ENCODE measurements at places on chromosomes 3 and 15.

DNA sequence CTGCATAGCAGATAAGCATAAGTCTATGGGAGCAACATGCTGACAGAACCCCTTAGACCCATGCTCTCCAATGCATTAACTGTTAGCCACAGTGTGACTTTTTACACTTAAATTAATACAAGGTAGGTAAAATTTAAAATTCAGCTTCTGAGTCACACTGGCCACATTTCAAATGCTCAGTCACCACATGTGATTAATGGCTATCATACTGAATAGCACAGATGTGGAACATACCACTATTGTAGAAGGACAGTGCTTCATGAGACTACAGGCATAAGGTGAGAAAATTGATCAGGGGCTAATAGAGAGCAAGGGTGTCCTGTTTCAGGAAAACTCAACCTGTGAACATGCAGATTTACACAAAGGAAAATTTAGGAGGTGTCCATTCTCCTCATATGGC lies 357.0 kb upstream of the SEMA6D start:
- DNase-seq: no peak

DNA sequence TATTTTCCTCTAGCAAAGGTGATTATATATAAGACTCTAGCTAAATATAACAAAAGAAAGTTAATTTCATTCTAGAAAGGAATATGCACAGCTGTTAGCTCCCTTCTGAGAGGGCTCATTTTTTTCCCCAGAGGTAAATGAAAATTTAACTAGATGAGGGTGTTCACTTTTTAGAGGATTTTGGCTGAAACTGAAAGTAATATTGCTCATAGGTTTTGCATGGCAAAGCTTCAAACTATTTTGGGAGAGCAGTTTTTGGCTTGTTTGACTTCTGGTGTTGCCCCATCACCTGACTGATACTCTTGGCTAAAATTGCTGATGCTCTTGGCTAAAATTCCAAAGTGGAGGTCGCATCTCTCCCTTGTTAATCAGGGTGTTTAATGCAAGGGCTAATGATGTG lies 311.9 kb downstream of the EDEM1 start:
- DNase-seq: no peak

- DNase-seq: no peak
Measured at GRCh38 chr3:152656972-152657355, 178.0 kb upstream of the P2RY1 start.

DNA sequence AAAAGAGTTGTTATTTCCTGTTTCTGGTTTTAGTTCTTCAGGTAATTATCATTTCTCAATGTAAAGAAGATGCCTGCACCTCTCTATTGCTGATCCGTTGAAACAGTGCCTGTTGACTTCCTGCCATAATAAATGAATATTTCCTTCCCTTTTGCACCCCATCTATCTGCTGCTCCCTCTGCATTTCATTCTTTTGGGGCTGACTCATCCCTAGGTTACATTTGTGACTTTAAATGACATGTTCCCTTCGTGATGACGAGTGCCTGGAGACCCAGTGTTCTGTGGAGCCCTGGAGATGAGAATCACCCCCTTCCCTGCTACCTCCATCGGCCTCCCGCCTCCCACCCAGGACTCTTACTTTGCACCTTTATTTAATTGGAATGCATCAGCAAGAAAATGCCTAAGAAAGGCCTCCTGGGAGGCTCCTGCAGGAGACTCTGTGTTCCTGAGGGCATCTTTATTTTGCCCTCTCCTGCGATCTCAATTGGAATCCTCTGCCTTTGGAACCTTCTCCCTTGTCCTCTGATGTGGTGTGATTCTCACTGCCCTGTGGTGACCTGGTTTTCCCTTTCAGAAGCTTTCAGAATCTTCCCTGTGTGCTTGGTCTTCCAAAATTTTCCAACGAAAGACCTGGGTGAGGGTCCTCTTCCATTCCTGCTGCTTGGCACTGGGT lies 13.7 kb downstream of the LRRK1 start:
- DNase-seq: no peak

GRCh38 chr15:66022163-66022525 lies 152.9 kb downstream of the RAB11A start:
- DNase-seq: no peak

DNA sequence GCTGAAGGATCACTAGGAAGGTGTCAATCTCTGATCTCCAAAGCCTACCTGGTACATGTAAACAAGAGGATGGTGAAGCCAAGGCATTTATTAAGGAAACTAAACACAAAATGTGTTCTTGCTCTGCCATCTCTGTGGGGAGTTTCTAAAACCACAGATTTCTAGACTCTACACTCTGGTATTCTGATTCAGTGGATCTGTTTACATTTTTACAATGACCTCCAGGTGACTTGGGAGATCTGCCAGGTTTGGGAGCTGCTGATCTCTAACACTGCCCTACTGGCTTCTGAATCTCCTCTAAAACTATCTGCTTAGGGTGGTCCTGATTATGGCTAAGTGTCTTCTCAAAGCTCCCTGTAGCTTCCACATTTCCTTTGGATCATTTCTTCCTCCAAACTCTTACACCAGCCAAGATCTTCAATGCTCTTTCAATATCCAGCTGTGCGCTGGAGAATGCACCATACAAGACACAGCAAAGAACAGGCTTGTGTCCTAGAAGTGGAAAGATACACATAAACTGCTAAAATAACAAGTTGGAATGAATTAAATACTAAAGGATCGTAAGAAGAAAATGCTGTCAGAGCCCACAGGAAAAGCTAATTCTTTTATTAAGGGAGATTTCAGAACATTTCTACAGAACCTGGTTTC lies 72.7 kb downstream of the GREM1 start:
- DNase-seq: peak; percentile 37

DNA sequence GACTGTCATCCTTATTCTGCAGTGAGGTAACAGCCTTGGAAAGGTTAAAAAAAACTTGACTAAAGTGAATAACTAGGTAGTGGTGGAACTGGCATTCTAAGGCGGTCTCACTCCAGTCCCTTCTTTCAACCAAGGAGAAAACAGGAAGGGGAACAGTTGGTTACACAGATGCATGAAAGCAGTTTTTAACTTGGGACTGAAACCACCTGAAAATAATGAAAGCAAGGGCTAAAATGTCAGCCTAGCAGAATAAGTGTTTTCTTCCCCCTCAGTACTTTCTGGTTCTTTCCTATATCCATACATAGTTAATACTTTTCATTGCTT lies 748 bp upstream of the AVEN start:
- DNase-seq: no peak

- no peak for DNase-seq
Measured at GRCh38 chr3:65846936-65847335, 191.8 kb downstream of the MAGI1 start.

Measured in amniotic epithelial cell (primary cell).